ENCODE measurements at places on chromosomes 5 and 9. TPM values are rescaled to one million over a fixed set of nuclear protein-coding genes. Genes with fewer than 3 reads are reported as not detected.

ZNF483 gene
- 2.6 TPM for total RNA-seq

DNA sequence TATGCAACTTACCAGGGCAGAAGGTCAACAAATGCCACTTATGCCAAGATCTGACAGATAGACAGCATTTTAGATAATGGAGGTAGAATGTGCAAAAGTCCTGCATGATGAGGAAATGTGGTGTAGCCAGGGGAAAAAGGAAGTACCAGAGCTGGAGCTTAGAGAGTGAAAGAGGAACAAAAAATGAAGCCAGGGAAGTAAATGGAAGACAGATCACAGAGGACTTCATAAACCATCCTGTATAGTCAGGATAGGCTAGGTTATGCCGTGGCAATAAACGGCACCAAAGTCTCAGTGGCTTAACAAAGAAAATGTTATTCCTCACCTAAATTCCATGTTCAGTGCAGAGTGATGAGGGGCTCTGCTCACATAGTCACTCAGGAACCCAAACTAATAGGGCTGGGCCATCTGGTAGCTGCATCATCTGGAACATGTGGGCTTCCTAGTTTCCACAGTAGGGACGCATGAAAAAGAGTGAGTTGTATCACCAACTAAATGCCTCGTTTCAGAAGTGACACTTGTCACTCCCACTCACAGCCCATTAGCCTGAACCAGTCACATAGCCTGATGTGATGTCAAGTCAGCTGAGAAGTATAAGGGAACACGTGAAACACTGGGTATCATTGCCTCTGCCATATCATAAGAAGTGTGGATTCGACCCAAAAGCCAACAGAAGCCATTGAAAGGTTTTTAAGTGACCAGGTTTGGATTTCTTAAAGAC is 70.3 kb downstream of the SH3RF2 start:
- DNase-seq, result no peak
- no peaks in the 10 kb centered on the region for H3K36me3 ChIP-seq
- H3K27ac ChIP-seq, result no peak overlapping the region
- peaks cover 3% of the 10 kb centered on the region for H3K4me1 ChIP-seq
- no peaks in the 10 kb centered on the region for H3K27me3 ChIP-seq

GRCh38 chr9:126399251-126399650 is 72.6 kb downstream of the MVB12B start:
- no peaks in the 10 kb centered on the region for H3K27me3 ChIP-seq
- H3K4me1 ChIP-seq, result no peaks in the 10 kb centered on the region
- no peak overlapping the region for H3K4me3 ChIP-seq
- no peak for DNase-seq
- H3K36me3 ChIP-seq, result no peaks in the 10 kb centered on the region

DNA sequence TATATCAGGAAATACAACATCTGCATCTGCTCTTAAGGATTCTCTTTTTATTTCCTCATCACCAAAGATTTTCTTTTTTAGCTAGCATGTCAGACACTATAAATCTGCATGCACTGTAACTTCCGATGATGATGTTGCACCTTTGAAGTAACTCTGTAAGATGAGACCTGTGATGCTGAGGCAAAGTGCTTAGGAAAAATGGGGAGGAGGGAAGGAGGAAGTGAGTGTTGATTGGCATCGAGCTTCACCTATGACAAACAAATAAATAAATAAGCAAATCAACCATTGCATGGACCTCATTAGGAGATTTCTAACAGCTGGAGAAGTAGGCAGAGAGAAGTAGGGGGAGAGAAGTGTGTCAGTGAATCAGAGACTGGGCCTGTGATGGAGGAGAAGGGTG is 52.6 kb downstream of the ENC1 start:
- DNase-seq, result no peak
- H3K4me3 ChIP-seq, result no peak overlapping the region
- H3K36me3 ChIP-seq, result no peaks in the 10 kb centered on the region
- peaks cover 3% of the 10 kb centered on the region for H3K4me1 ChIP-seq
- H3K27me3 ChIP-seq, result no peaks in the 10 kb centered on the region
- H3K27ac ChIP-seq, result no peak overlapping the region

GRCh38 chr5:33275391-33275790 is 165.4 kb upstream of the TARS1 start:
- H3K27me3 ChIP-seq, result no peaks in the 10 kb centered on the region
- H3K36me3 ChIP-seq, result no peaks in the 10 kb centered on the region
- no peaks in the 10 kb centered on the region for H3K4me1 ChIP-seq
- no peak for DNase-seq
- no peak overlapping the region for H3K27ac ChIP-seq

GRCh38 chr9:81268048-81268447 is 421.3 kb downstream of the TLE1 start:
- no peak overlapping the region for H3K4me3 ChIP-seq
- H3K27me3 ChIP-seq, result no peaks in the 10 kb centered on the region
- no peak for DNase-seq
- H3K4me1 ChIP-seq, result no peaks in the 10 kb centered on the region

- H3K36me3 ChIP-seq, result no peaks in the 10 kb centered on the region
- H3K27me3 ChIP-seq, result no peaks in the 10 kb centered on the region
- no peak overlapping the region for H3K27ac ChIP-seq
These were observed 1.3 kb downstream of the CD72 start for GRCh38 chr9:35616681-35617459.

DNA sequence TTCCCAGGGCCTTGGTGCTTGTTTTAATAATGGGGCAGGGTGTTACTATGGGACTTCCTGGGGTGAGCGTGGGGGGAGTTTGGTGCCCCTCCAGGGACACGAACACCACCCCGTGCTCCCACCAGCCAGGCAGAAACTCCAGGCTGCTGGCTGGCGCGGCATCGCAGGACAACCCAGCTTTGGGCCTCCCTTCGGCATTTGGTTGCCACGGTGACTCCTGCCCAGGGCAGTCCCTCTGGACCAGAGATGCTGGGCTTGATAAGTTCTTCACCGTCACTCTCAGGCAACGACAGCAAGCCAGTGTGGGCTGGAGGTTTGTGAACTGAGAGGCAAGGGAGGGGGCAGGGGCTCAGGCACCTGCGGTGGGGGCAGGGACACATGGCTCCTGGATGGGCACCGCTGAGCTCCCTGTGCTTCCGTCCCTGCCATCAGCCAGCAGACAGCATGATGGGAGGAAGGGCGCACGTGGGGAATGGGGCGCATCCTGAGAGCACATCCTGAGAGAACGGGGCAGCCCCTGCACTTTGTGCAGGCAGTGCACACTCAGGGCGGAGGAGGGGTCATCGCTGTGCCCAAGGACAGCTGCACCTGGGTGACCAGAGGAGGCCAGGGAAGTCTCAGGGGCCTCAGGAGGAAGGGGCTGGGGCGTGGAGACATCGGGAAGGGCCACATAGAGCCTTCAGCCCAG is 116.4 kb downstream of the RXRA start:
- H3K27ac ChIP-seq, result no peak overlapping the region
- no peaks in the 10 kb centered on the region for H3K36me3 ChIP-seq
- no peak for DNase-seq
- no peaks in the 10 kb centered on the region for H3K27me3 ChIP-seq
- peaks cover 5% of the 10 kb centered on the region for H3K4me1 ChIP-seq

GRCh38 chr9:111674319-111674718 is 12.9 kb downstream of the GNG10 start:
- no peak for DNase-seq
- no peaks in the 10 kb centered on the region for H3K36me3 ChIP-seq
- no peaks in the 10 kb centered on the region for H3K27me3 ChIP-seq
- no peaks in the 10 kb centered on the region for H3K4me1 ChIP-seq

All from pancreas (tissue), 10 donors.